ENCODE measurements at places on chromosomes 1 and 21. TPM values are rescaled to one million over a fixed set of nuclear protein-coding genes. Genes with fewer than 3 reads are reported as not detected.

The RBM11 gene
- total RNA-seq, result 0.85 TPM

The IFI6 gene
- total RNA-seq, result 40.2 TPM

The SPRR4 gene
- total RNA-seq, result not detected

The CCDC28B gene
- 17.3 TPM for total RNA-seq

All from urinary bladder (tissue), 4 donors.